ENCODE measurements at places on chromosomes 5 and 9.

DNA sequence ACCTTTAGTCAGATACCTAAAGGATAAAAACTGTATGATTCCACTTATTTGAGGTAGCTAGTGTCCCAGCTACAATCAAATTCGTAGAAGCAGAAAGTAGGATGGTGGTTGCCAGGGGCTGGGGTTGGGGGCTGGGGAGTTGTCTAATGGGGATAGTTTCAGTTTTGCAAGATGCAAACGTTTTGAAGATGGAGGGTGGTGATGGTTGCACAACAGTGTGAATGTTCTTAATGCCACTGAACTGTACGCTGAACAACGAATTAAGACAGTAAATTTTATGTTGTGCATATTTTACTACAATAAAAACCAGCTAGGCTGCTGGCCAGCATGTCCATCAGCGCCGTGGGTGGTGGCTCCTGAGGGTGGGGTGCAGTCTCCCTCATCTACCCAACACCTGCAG, 137.8 kb downstream of the GADD45G start:
- no peak for DNase-seq

- DNase-seq, result no peak
Measured at GRCh38 chr5:81750308-81751008, 439 bp downstream of the SSBP2 start.

GRCh38 chr5:5304361-5305020, 118.0 kb upstream of the ICE1 start:
- DNase-seq, result no peak

DNA sequence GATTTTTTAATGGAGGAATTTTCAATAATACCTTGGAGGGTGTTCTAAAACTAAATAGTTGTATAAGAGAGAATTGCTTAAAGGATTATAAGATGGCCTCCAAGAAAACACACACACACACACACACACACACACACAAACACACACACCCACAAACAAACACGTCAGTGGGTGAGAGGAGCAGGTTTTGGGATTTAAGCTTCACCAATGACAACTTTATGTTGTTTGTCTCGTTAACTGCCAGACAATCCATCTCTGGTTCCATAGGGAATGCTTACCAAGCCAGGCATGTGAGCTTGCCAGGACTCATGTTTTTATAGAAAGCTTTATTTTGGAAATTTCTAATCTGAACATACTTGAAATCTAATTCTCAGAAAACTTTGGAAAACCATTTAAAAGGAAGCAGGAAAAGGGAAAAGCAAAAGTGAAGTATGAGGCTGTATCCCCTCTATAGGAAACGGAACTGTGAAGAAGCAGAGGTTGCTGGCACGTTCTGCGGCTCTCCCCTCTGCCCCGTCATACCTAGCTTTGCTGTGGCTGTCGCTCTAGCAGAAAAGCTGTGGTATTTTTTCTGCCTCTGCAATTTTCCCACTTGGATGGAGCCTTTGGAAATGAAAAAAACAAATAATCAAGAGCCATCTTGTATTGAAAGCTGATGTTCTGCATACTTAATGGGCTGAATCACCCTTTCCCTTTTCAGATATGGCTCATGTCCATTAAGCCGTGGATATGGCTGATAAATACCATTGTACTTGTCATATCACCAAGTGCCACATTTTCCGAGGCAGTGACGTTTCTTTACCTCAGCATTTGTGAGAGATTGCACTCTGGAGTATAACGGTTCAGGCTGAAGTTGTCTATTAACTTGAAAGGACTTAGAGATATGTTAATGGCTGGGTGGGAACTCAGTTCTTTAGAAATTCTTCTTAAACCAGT, 112.7 kb downstream of the NTRK2 start:
- DNase-seq, result no peak

DNA sequence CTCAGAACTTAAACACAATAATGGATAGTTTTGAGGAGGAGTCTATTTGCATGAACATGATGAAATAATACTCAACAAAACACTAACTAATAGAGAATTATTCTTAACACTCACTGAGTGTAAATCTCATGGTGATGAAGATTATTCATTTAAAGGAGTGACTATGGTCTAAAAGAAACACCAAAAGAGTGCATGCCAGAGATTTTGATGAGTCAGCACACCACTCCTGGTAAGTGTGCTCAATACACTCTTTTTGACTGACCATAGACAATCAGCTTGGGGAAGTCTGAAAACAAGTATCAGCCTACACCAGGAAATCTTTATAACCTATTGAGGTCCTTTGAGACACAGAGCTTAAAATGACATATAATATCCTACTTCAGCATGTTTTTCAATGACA, 6.8 kb upstream of the FST start:
- no peak for DNase-seq

DNA sequence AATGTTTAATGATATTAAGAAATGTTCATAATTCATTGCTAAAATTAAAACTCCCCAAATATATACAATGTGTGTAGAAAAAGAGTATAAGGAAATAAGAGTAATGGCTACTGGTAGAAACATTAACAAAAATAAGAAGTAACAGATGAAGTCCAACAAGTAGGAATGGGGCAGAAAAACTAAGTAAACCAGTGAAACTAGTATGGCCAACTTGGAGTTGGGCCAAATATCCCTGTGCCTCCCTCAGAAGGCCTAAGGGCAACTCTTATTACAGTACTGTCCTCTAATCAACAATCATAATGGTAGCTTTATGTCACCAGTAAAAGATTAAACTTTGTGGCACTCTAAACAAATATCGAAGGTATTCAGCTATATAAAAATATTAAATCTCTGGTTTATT, 93.5 kb downstream of the SSBP2 start:
- DNase-seq, result no peak

DNA sequence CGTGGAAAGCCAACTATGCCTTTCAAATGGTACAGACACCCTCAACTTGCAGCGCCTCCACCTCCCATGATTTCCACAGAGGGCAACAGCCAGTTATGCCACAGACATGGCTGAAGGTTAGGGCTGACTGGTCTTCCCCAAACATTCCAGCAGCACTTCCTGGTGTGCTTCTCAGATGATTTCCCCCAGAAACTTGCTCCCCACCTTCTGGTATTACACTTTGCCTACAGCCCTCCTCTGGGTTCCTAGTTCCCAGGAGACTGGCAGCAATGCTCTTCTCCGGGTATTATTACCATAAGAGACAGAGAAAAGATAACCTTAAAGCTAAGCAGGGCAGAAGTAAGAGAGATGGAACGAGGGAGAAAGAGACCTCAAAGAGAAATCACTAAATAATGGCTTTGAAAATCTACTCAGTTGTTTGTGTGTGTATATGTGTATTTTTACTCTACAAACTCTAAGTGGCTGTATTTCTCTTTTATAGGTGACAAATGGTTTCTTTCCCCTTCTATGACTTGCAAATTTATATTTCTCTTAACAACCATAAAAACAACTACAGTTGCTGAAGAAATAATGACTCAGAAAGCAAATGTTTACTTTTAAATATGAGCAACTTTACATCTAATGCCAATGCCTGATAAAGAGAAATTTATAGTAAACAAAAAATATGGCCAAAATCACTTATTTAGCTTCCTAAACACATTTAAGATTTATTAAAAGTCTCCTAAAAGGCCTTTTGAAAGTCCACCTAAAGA, 133.8 kb downstream of the PDE4D start:
- peak; percentile 60 for DNase-seq

DNA sequence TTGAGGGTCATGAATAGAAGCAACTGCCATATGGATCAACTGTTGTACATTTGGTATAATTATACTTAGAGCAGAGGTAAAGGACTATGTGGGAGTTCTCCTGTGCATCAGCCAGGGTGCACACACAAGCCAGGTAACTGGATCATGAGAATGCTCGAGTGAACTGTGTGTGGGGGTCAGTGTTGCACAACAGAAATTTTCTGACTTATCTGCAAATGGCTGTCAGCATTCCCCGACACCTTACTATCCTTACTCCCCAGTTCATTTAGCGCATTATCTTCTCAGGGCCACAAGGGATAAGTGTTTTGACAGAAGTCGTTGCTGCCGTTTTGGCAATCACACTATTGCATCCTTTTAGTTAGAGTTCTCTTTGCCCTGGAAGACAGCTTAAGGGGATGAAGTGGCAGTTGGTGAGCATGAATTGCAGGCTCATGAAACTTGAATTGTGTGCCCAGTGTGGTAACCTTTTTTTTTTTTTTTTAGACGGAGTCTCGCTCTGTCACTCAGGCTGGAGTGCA, 1.7 kb downstream of the CANX start:
- DNase-seq, result no peak

GRCh38 chr5:89929173-89929572, 480.4 kb downstream of the CETN3 start:
- no peak for DNase-seq

DNA sequence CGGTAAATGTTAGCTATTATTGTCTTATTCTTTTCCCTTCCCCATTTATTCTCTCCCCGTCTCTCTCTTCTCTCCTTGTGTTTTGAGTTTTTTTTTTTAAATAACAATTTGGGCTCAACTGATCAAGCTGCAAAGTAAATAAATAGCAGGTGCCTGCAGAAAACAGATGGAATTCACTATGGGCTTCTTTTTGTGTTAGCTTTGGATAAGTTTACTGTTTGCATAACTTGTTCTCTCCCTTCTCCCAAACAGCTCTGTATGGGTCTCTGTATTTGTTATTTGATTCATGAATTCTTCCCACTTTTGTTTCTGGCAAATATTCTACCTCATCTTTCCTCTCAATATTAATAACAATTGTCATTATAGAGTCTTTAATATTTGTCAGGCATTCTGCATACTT, 111.8 kb upstream of the ASTN2 start:
- DNase-seq, result no peak

GRCh38 chr5:168953351-168953750, 347.6 kb downstream of the SLIT3 start:
- DNase-seq, result no peak

GRCh38 chr9:131744720-131745201, 4.9 kb upstream of the RAPGEF1 start:
- DNase-seq, result no peak

GRCh38 chr5:97085459-97086181, 56.8 kb downstream of the LIX1 start:
- DNase-seq, result no peak

DNA sequence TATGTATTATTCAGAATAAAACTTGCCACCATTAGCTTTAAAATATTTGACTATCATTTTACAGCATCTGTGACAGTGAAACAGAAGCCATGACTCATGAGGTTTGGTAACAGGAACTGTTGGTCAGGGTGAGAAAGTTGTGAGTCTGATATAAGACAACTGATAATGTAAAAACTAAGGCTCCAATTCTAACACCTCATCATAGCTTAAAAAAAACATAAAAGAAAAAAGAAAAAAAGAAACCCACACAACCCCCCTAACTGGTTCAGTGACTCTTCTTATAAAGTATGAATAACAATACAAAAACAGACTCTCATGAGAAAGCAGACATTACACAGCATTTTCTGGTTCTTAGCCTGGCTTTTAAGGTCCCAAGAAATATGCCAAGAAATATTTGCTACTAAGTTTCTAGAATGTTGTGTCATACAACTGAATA, 85.8 kb downstream of the MRPS27 start:
- DNase-seq, result no peak

DNA sequence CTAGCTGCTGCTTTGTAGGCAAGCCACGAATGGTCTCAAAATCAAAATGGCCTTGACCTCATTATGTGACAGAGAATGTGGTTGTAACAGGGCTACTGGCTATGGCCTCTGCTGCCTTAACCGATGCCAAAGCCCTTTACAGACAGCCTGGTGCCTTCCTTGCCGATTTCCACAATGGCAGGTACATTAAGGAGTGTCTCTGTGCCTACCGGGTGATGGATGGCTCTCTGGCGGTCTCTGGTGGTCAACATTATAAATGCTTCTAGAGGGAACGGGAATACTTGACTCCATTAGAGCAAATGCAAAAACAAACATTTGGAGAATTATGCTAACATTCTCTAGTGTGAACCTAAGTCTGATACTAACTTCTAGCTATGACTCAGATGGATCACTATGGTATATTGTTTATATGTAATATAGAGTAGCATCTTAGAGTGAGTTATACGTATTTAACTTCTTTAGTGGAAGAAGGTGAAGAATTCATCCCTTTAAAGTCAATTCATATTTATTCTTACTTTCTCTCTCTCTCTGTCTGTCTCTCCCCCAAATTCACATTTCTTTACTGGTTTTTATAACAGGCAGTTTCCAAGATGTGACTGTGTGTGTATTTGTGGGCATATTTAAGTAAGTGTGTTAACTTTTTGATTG, 52.5 kb downstream of the RPS23 start:
- DNase-seq, result peak; percentile 58

DNA sequence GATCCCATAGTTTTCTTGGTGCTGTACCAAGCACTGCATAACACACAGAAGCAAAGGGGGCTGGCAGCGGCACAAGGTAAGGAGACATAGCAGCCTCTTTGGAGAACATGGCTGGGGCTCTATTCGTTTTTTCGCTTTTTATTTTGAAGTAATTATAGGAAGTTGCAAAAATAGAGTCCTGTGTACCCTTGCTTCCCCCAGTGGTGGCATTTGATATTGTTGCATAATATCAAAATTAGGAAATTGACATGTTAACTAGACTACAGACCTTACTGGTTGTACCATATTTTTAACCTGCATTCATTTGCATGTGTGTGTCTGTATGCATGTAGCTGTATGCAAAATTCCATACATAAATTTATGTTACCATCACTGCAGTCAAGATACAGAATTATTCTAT, 6.6 kb upstream of the UBQLN1 start:
- DNase-seq, result no peak

DNA sequence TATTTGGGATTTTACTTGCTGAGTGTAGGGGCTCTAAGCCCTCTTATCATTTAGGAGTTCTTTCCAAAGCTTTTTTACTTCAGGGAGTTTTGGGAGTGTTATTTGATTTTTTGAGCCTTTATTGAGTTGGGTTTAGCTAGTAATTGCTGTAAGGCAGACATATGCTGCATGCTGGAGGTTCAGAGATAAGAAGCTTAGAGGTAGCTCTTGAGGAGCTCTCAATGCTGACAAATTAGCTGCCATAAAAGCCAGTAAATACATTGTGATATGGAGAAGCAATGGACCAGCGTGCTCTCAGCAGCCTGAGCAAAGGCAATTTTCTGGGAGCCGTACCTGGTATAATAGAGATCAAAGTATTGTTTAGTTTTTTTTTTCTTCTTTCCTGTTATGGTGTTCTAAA, 11.6 kb downstream of the ARHGEF28 start:
- no peak for DNase-seq

GRCh38 chr5:138748630-138749081, 4.6 kb upstream of the CTNNA1 start:
- no peak for DNase-seq

GRCh38 chr9:127113191-127113972, 9.1 kb downstream of the ANGPTL2 start:
- no peak for DNase-seq

- DNase-seq, result peak; percentile 34
Measured at GRCh38 chr9:113682297-113682771, 193.8 kb upstream of the ZNF618 start.

GRCh38 chr5:516338-516925, 7.8 kb downstream of the SLC9A3 start:
- DNase-seq, result no peak

DNA sequence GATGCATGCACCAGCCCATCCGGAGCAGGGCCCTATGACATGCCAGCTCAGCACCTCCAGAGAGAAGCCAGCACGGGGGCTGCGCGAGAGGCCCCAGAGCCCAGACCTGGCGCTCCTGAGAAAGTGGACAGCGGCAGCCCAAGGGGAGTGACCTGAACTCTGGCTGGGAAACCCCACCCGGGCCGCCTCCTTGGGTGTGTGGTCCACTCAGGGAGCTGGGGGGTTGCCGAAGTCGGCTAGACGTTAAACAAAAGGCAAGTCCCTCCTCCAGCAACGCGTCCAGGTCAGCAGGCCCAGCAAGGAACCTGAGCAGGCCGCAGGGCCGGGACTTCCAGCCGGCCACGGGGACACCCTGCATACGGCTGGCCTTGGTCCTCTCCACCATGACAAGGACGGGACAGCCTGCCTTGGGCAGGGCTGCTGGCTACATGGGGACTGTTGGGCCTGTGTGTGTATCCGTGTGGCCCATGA, 35.7 kb downstream of the NACC2 start:
- no peak for DNase-seq

Measured in NCI-H2081 (cell line).